ENCODE measurements at places on chromosomes 6 and 20.

DNA sequence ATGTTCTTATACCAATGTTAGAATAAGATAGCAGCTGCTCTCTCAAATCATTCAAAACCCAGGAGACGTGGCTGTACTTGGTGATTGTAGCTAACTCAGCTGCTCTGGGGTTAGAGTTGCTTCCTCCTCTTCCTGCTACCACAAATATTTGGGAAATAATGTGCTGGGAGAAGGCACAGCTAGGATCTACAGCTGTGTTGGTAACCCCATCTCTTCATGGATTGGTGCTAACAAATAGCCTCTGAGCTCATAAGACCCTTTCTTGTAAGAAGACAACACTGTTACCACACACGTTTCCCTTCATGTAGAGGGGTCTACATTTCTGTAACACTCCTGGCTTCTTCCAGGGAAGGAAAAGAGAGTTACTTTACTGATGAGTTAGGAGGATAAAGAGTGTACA lies 911.0 kb upstream of the CITED2 start:
- DNase-seq, result no peak

- no peak for DNase-seq
These were observed 48.7 kb downstream of the KCTD20 start for GRCh38 chr6:36491378-36491965.

- DNase-seq, result no peak
These were observed 12.2 kb upstream of the VNN1 start for GRCh38 chr6:132725947-132726607.

GRCh38 chr6:33156561-33156960 lies 35.7 kb downstream of the COL11A2 start:
- no peak for DNase-seq

DNA sequence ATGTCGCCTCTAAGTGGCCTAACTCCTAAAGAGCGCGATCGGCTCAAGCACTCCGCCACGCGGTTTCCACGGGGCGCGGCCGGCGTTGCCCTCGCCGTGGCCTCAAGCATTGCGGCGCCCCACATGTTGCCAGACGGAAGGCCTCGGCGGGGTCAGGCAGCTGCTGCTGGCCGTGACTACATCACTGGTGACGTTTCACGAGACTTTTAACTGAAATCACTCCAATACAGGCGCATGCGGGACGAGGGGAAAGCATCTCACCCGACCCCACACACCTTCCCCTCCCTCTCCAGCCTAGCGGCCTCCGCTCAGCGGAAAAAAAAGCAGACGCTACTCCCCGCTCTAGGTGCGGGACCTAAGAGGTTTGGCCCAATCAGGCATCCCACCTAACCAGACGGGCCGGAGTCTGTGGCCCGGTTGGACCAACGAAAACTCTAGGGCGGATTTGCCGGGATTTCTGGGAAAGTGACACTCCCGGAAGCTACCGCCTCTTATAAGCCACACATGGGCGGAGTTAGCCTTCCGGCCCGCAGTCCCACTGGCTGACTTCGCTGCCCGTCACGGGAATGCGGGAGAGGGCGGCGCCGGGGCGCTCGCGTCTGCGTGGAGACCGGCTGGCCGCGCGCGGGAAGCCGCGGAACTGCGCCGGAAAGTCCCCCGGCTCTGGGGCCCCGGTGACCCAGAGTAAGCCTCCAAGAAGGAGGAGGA lies at the start of gene NXT1:
Gene NXT1, plus strand, starts transcription at position 596 of the 708 bp plus-strand sequence. CDS start 3,251 bp downstream, outside the sequence.
- peak; percentile 92 for DNase-seq

GRCh38 chr6:161152907-161153662 lies 120.8 kb downstream of the AGPAT4 start:
- DNase-seq, result no peak

DNA sequence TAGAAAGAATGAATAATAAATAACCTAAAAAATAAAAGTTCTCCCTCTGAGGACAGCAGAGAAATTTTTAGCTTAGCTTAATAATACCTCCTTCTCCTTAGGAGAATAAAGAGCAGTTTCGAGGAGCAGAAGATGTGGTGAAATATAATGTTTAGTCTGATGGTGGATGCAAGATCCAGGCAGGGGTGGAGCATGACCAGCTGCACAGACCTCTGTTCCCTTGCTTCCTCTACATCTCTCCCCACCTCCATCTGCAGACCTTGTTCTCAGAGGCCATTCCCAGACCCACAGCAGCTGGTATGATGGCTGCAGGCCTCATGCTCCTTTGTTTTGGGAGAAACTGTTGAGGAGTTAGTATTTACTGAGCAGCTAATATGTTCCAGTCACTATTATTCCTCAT lies 1.5 kb downstream of the BTN3A2 start:
- no peak for DNase-seq

GRCh38 chr20:35395728-35396127 lies 16.0 kb downstream of the UQCC1 start:
- DNase-seq, result no peak

- DNase-seq, result no peak
These were observed 66.4 kb upstream of the DUSP22 start for GRCh38 chr6:225907-226306.

GRCh38 chr6:135499441-135500340 lies 2.2 kb upstream of the AHI1 start:
- no peak for DNase-seq

DNA sequence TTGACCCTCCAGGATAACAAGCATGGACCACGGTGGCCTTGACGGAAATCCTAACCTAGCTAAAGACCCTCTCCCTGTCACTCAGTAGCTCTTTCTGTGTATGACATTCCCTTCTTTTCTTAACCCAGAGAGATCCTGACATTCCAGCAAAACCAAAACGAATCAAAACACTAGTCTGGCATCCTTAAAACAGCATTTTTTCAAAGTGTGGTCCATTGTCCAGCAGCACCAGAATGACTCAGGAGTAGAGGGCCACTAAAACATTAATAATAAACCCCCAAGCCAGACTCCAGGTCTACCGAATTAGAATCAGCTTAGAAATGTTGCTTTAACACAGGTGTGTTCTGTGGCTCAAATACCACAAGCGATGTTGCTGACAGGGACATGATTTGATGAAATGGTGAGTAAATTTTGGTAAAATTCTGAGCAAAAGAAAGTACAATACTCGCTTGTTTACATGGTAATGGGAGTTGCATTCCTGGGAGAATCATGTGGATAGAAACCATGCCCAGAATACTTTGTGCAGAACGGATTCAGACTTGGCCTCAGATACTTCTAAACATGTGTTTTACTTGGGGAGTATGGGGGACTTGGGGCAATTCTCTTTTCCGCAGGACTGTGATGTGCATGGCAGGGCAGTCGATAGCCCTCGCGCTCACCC lies 174.2 kb upstream of the KCNG1 start:
- DNase-seq, result no peak

- no peak for DNase-seq
These were observed 160.8 kb downstream of the ZDHHC14 start for GRCh38 chr6:157541618-157542413.

DNA sequence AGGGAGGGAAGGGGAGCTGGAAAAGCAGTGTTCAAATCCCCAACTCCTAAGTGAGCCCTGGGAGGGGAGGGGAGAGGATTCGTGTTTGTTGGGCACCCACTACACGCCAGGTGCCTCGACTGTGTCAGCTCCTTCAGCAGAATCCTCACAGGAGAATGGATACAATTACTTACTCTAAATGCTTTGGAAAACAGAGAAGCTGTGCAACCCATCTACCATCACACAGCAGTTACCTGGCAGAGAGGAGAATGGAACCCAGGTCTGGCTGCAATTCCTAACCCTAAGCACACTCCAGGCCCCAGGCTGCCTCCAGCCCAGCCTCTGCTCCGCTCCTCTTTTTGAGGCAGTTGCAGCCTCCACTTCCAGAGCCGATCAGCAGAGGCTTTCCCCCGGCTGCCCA lies 86.4 kb upstream of the PTPN1 start:
- DNase-seq, result no peak

- DNase-seq, result no peak
These were observed 91.0 kb upstream of the RIPOR2 start for GRCh38 chr6:25026723-25027122.

- no peak for DNase-seq
These were observed 7.4 kb upstream of the ULBP3 start for GRCh38 chr6:150076196-150076893.

- no peak for DNase-seq
These were observed 58.5 kb downstream of the OGFRL1 start for GRCh38 chr6:71347119-71347518.

GRCh38 chr20:9617940-9618339 lies 103.5 kb downstream of the LAMP5 start:
- no peak for DNase-seq

DNA sequence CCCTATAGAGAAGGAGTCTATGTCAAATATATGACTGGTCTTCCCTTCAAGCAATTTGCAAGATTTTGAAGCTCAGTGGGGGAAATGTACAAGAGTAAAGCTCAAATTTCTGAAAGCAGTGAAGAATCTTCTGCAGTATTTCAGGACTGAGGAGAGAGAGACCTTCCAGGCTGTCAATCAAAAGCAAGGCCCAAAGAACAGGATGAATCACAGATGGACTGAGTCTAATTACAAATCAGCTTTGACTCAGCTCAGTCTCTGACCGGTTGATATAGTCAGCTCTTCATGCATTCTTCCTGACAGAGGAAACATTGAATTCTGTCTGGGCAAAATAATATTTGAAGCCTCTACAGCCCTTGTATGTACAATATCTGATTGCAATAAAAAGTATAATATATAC lies 7.7 kb upstream of the HTR1B start:
- DNase-seq, result no peak

DNA sequence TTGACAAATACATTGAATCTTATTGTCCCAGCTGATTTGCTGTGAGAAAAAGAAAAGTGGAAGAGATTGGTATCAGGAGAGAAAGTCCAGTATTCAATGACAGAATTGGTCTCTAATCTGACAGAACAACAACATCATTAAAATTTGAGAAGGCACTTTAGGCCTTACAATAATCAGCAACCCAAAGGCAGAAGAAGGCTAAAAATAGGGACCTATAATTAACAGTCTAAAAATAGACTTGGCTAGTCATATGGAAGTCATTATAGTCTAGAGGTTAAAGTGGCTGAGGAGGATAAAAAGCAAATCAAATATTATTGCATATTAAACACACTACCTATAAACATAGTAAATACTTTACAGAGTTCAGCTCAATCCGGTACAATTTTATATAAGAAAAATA lies 393.6 kb upstream of the JAG1 start:
- DNase-seq, result no peak

DNA sequence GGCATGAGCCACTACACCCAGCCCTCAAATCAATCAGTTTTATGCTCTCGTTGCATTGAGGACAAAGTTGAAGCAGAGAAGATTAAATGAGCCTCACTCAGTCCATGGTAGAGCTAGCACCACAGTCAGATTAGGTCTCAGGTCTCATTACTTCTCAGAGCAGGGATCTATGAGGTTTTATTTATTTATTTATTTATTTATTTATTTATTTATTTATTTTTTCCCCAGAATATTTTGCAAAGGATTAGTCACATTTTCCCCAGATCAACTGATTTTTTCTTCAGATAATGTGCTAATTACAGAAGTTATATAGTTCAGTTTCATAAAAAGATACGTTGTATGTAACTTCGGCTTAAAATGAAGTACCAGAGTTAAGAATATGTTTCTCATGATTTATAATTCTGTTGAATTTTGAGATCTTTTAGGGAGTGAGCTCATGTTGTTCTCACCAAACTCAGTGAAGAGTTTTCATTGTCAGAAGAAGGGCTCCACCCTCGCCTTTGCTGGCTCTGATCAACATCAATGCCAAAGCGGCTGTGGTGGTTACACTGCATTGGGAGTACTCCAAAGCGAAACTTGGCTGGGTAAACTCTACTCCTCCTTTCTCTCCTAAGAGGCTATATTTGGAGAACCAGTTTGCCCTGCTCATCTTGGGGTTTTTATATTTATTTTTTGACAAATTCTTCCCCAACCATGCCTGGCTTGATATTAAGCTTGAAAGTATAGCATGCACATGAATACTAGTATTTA lies 12.9 kb upstream of the ID4 start:
- no peak for DNase-seq

DNA sequence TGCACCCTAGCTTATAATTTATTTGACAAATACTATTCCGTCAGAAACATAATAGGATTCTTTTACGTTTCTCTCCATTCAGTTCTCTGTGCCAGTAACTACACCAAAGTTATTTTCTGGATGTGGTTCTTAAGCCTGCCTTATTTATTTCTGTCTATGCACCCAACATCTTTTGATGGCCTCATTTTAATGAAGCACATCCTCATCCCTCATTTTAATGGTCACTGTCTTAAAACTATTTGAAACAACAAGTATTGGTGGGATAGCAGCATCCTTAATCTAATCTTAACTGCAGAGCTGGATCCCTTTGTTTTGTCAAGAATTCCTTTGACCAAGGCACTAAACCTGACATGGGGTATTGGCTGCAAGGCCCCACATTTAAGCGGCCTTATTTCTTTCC lies 11.0 kb downstream of the FAM135A start:
- no peak for DNase-seq

- DNase-seq, result no peak
These were observed 3.8 kb downstream of the PDRG1 start for GRCh38 chr20:31948008-31948407.

DNA sequence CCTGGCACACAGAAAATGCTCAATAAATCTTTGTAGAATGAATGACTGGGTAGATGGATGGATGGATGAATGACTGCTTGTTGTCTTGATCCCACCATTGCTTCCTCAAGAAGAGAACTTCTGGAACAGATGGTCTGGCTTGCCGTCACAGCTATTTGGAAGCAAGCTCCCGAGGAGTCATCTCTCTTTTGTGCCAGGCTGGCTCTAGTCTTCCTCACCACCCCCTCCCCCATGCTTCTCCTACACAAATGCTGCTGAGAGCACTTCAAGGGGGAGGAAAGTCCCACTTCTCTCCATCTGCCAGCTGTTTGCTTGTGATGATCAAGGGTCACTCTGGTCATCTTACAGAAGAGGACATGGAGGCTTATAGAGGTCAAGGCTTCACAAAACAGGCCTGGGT lies 11.6 kb upstream of the KCNG1 start:
- no peak for DNase-seq

DNA sequence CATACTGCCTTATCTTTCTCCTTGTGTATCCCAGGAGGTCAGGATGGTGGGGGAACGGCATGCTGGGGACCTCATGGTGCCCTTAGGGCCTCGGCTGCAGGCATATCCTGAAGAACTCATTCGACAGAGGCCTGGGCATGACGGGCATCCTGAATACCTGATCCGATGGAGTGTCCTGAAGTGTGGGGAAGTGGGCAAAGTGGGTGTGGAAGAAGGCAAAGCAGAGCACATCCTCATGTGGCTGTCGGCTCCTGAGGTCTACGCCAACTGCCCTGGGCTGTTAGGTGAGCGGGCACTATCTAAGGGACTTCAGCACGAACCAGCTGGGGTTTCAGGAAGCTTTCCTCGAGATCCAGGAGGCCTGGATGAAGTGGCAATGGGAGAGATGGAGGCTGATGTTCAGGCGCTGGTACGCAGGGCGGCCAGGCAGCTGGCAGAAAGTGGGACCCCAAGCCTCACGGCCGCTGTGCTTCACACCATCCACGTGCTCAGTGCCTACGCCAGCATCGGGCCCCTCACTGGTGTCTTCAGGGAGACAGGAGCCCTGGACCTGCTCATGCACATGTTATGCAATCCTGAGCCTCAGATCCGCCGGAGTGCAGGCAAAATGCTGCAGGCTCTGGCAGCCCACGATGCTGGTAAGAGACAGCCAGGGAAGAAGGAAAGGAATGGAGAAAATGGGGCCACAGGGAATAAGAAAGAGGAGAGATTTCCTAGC lies 2.4 kb downstream of the CUL9 start:
- DNase-seq, result no peak
